ENCODE measurements at places on chromosomes 7 and 10. TPM values are rescaled to one million over a fixed set of nuclear protein-coding genes. Genes with fewer than 3 reads are reported as not detected.

DNA sequence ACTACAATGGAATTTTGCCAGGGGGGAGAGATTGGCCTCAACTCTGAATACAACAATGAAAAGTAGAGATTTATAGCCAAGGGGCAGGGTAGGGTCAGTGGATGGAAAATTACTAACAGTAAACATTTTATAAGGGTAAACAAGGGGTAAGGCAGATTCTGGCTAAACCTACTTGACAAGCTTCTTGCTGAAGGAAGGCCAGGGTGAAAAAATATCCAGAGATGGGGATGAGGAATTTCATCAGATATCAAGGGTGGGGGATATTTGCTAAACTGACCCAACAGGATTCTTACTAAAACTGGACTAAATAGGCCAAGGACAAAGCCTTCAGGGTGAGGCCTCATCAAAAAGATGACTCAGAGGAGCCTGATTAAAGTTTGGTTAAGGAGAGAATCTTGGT lies 156.3 kb downstream of the RTKN2 start:
- H3K4me1 ChIP-seq = peaks cover 5% of the 10 kb centered on the region
- no peaks in the 10 kb centered on the region for H3K36me3 ChIP-seq
- H3K27me3 ChIP-seq = no peaks in the 10 kb centered on the region
- H3K27ac ChIP-seq = no peak overlapping the region
- no peak for DNase-seq
- H3K4me3 ChIP-seq = no peak overlapping the region

GRCh38 chr7:145474009-145474686 lies 638.3 kb upstream of the TPK1 start:
- H3K27ac ChIP-seq = no peak overlapping the region
- no peaks in the 10 kb centered on the region for H3K4me1 ChIP-seq
- H3K27me3 ChIP-seq = no peaks in the 10 kb centered on the region
- H3K36me3 ChIP-seq = no peaks in the 10 kb centered on the region

DNA sequence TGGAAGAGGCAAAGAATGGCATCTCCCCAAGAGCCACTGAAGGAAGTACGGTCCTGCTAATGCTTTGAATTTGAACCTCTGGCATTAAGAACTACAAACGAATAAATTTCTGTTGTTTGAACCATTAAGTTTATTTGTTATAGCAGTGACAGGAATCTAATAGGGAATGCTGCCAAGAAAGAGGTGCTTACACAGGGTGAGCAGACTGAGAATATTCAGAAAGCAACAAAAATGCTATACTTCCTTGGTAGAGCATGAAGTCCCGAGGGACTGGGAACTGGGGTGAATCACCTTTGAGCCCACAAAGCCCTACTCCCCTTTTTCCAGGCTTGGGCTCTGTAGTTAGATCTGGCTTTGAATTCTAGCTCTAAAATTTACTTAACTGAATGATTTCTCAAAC lies 45.0 kb downstream of the PANK1 start:
- H3K27me3 ChIP-seq = no peaks in the 10 kb centered on the region
- no peak for DNase-seq
- no peaks in the 10 kb centered on the region for H3K4me1 ChIP-seq
- H3K27ac ChIP-seq = no peak overlapping the region
- H3K36me3 ChIP-seq = no peaks in the 10 kb centered on the region

DNA sequence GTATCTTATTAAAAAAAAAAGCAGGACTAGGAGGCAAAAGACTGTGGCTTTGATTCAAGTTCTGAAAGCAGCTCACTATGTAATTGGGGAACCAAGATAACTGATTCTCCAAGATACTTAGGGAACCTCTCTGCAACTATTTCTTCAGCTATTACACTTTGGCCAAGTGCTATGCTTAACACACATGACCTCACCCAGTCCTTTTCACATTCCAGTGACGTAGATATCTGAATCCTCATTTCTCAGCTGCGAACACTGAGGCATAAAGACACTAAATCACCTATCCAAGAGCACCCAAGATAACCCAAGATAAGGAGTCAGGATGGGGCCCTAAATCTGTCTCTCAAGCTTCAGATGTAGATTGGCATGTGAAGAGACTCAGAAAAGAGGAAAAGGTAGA lies 133.6 kb downstream of the GLI3 start:
- no peak overlapping the region for H3K27ac ChIP-seq
- H3K27me3 ChIP-seq = no peaks in the 10 kb centered on the region
- no peak overlapping the region for H3K4me3 ChIP-seq
- no peak for DNase-seq
- no peaks in the 10 kb centered on the region for H3K36me3 ChIP-seq
- H3K4me1 ChIP-seq = peaks cover 26% of the 10 kb centered on the region

DNA sequence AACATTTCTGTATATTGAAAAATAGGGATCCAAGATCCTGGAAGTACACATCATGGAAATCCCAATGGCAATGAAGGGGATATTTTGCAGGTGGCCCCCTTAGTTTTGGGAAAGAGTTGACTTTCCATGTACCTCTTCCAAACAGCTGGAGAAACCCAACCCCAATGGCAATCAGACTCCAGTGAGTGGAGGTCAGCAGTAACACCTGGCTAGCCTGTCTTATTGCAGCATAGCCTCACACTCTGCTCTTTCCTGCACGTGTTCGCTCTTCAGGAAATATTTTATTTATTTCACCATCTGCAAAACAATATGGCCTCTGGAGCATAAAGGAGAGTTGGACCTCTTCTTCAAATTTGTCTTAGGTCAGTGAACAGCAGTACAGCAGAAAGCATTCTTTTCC lies 340.0 kb upstream of the NRP1 start:
- H3K27me3 ChIP-seq = no peaks in the 10 kb centered on the region
- H3K4me3 ChIP-seq = no peak overlapping the region
- H3K36me3 ChIP-seq = no peaks in the 10 kb centered on the region
- no peak overlapping the region for H3K27ac ChIP-seq
- H3K4me1 ChIP-seq = no peaks in the 10 kb centered on the region

DNA sequence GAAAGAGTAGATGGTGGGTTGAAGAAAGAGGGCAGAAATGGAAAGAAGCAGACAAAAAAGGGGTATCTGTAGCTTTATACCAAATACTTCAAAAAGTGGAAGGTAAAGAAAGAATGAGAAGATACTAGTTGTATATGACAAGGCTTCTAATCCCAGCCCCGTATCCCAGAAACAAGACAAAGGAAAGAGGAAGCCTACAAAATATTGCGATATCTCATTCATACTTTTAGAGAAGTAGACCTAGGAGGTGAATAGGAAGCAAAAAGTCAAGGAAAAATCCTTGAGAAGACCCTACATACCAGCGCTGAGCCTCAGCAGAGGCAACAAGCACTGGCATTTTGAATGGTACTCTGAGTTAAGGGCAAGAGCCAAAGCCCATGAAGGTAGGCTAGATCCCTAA lies 26.6 kb downstream of the PHTF2 start:
- no peaks in the 10 kb centered on the region for H3K27me3 ChIP-seq
- no peak overlapping the region for H3K27ac ChIP-seq
- peaks cover 4% of the 10 kb centered on the region for H3K4me1 ChIP-seq
- no peak overlapping the region for H3K4me3 ChIP-seq
- no peaks in the 10 kb centered on the region for H3K36me3 ChIP-seq

DNA sequence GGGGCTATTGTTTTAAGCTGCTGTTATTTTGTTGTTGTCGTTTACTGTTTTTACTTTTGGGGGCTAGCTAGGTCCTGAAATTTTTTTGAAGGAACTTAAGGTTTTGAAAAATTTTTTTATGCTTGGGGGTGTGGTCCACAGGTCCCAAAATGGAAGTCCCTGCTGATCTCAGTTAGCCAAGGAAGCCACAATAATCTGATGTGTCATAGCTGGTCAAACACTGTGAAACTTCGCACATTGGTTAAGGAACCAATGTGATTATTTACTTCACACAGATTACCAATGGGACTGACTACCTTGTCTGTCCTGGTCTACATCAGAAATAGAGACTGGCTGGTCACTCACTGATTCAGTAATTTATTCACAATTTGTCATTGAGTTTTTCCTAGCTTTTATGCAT lies 29.5 kb upstream of the HYCC1 start:
- no peak overlapping the region for H3K4me3 ChIP-seq
- no peaks in the 10 kb centered on the region for H3K27me3 ChIP-seq
- no peak for DNase-seq
- no peak overlapping the region for H3K27ac ChIP-seq

- no peak for DNase-seq
- H3K4me3 ChIP-seq = no peak overlapping the region
- no peaks in the 10 kb centered on the region for H3K36me3 ChIP-seq
- H3K27me3 ChIP-seq = no peaks in the 10 kb centered on the region
Measured at GRCh38 chr7:118844748-118845147, 620.2 kb downstream of the ANKRD7 start.

- H3K27ac ChIP-seq = no peak overlapping the region
- H3K4me3 ChIP-seq = no peak overlapping the region
- no peak for DNase-seq
- H3K4me1 ChIP-seq = peaks cover 19% of the 10 kb centered on the region
- no peaks in the 10 kb centered on the region for H3K36me3 ChIP-seq
Measured at GRCh38 chr7:74584160-74584954, 73.2 kb upstream of the GTF2I start.

- H3K27me3 ChIP-seq = no peaks in the 10 kb centered on the region
- no peaks in the 10 kb centered on the region for H3K4me1 ChIP-seq
- no peaks in the 10 kb centered on the region for H3K36me3 ChIP-seq
- DNase-seq = no peak
Measured at GRCh38 chr10:77774940-77775391, 137.4 kb upstream of the KCNMA1 start.

GRCh38 chr7:46772776-46773175 lies 809.1 kb downstream of the TNS3 start:
- H3K4me3 ChIP-seq = no peak overlapping the region
- H3K27me3 ChIP-seq = no peaks in the 10 kb centered on the region
- no peak overlapping the region for H3K27ac ChIP-seq
- no peak for DNase-seq
- H3K36me3 ChIP-seq = no peaks in the 10 kb centered on the region
- H3K4me1 ChIP-seq = peaks cover 6% of the 10 kb centered on the region

DNA sequence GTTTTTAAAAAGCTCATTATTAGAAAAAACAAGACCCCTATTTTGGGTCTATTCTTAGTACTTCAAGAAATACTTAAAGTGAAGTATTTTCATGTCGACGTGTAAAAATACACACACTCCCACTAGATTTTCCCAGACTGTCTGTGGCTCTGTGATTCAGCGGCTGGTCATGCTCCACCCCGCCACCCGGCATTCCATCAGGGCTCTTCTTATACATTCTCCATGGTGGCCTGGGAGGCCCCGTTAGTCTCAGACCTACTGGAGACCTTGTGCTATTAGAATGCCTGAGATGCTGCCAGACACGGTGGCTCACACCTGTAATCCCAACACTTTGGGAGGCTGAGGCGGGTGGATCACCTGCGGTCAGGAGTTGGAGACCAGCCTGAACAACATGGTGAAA lies 13.1 kb downstream of the TECPR1 start:
- no peaks in the 10 kb centered on the region for H3K27me3 ChIP-seq
- no peaks in the 10 kb centered on the region for H3K4me1 ChIP-seq
- no peak overlapping the region for H3K27ac ChIP-seq
- peaks cover 9% of the 10 kb centered on the region for H3K36me3 ChIP-seq
- no peak for DNase-seq

- no peaks in the 10 kb centered on the region for H3K4me1 ChIP-seq
- no peak overlapping the region for H3K27ac ChIP-seq
- no peaks in the 10 kb centered on the region for H3K36me3 ChIP-seq
- no peak overlapping the region for H3K4me3 ChIP-seq
- H3K27me3 ChIP-seq = no peaks in the 10 kb centered on the region
Measured at GRCh38 chr7:34759477-34760125, 101.6 kb downstream of the NPSR1 start.

DNA sequence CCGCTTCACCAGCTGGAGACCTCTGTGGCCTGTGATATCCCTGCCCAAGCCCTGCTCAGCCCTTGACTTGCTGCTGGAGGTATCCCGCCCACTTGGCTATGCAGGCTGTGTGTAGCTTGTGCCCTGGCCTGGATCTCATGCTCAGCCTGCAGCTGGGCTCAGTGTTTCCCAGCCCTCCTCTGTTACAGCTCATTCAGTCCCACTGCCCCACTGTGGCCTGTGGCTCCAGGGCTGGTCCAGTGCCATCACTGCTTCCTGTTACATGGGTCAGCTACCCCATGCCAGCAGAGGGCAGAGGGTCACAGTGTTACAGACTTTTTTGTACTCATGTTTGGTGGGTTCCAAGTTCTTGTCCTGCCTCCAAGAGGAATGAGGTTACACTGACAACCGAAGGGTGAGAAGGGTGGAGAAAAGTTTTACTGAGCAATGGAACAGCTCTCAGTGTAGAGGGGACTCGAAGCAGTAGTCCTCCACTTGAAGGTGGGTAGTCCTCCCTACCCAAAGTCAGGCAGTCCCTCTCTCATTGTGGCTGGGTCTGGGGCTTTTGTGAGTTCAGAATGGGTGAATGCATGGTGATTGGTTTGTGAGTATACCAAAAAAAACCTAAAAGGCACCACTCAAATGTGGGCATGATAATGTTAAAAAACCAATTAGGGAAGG lies 100.4 kb downstream of the ANKRD7 start:
- H3K27ac ChIP-seq = no peak overlapping the region
- H3K4me1 ChIP-seq = no peaks in the 10 kb centered on the region
- no peaks in the 10 kb centered on the region for H3K27me3 ChIP-seq
- no peaks in the 10 kb centered on the region for H3K36me3 ChIP-seq
- DNase-seq = peak; percentile 2

GRCh38 chr10:5525561-5526341 lies 990 bp downstream of the CALML3 start:
- no peak for DNase-seq
- H3K27ac ChIP-seq = no peak overlapping the region
- H3K36me3 ChIP-seq = no peaks in the 10 kb centered on the region
- no peak overlapping the region for H3K4me3 ChIP-seq
- H3K4me1 ChIP-seq = no peaks in the 10 kb centered on the region
- H3K27me3 ChIP-seq = no peaks in the 10 kb centered on the region

DNA sequence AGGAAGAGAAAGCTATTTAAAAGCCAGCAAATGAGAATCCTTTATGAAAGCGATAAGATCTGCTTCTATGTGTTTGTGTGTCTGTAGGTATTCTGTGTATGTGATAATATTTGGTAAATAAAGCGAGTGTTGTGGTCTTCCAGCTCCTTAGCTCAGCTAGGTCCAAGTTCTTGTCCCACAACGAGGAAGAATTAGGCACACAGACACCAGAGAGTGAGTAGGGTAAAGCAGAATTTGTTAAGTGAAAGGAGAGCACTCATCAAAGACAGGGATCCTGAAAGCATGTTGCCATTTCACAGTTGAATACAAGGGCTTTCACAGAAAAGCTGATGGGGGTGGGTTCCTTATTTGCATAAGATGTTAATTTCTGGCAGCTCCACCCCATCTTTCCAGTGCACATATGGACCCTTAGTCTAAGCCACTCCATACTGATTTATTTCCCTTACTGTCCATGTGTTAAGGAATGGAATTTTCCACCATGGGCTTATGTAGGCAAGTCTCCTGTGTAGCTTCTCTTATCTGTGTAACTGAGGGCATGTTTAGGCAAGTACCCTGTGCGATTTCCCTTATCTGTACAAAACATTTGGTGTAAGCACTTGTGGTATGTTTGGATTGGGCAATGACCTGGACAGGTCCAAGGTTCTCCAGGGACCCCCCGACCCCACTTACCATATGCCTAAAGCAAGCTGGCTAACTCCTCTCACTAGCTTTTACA lies 165.9 kb upstream of the VIPR2 start:
- DNase-seq = no peak
- H3K27me3 ChIP-seq = no peaks in the 10 kb centered on the region
- H3K27ac ChIP-seq = no peak overlapping the region
- H3K36me3 ChIP-seq = no peaks in the 10 kb centered on the region

GRCh38 chr10:44924261-44925040 lies 13.3 kb downstream of the TMEM72 start:
- no peak for DNase-seq
- H3K27me3 ChIP-seq = no peaks in the 10 kb centered on the region
- no peak overlapping the region for H3K27ac ChIP-seq
- H3K4me1 ChIP-seq = no peaks in the 10 kb centered on the region
- no peaks in the 10 kb centered on the region for H3K36me3 ChIP-seq

Gene MRLN
- total RNA-seq = not detected

Gene FKBP6
- total RNA-seq = not detected

Gene ANXA8L1
- 45.3 TPM for total RNA-seq

Gene CYP26A1
- total RNA-seq = not detected

Gene FAM131B
- 0.59 TPM for total RNA-seq

Measured in upper lobe of left lung (tissue), 6 donors.